ENCODE measurements at places on chromosomes 2 and 18.

DNA sequence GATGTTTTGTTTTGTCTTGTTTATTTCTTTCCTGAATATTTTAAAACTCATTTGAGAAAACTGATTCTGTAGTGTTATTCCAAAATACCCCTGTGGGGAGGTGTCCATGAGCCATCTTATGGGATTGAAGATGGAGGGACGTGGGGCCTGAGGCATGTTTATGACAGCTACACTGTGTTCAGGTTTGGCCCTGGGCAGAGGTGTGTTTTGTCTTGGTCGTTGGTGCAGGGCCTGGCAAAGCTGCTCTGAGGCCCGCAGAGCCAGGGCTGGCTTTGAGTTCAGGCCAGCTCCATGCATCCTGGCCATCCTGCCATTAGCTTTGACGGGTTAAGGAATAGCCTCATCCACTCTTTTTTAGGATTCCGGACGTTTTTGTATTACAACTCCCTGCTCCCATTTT, 68.9 kb downstream of the TMEM18 start:
- DNase-seq: no peak

- no peak for DNase-seq
Observed at GRCh38 chr2:171404261-171404660, 29.5 kb downstream of the METTL8 start.

GRCh38 chr2:51084750-51085149, 52.8 kb upstream of the NRXN1 start:
- no peak for DNase-seq

- no peak for DNase-seq
Observed at GRCh38 chr18:23502516-23503037, 734 bp upstream of the RMC1 start.

GRCh38 chr2:67251741-67252140, 145.4 kb upstream of the ETAA1 start:
- no peak for DNase-seq

DNA sequence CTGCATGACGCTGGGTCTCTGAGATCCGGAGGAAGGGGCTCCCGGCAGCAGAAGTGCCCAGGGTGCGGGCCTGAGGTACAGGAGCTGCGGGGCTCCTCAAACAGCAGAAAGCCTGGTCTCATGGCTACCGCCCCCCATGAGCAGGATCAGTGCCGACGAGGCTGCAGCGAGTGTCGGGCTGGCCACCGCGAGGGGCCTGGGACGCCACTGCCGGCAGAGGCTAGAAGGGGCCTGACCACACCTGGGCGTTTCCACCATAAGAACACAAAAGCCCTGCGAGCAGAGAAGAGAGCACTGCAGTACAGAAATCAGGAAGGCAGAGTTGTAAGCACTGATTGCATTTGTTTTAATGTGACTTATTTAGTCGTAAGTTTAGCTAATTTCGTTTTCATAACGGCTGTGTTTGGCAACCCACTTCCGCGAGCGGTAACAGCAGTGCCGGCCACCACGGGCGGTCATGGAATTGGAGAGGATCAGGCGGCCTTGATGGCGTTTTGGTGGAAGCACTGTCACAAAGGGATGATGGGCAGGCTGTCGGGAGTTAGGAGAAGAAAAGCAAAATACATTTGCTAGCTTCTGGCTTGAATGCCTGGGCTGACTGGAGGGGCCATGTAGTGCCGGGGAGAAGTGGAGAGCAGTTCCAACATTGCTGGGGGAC, 117.4 kb downstream of the HDAC4 start:
- DNase-seq: no peak

- no peak for DNase-seq
Observed at GRCh38 chr2:233476651-233477547, 89.7 kb downstream of the USP40 start.

- DNase-seq: no peak
Observed at GRCh38 chr2:63058144-63058920, 7.7 kb downstream of the OTX1 start.

- no peak for DNase-seq
Observed at GRCh38 chr2:108413711-108414095, 35.3 kb upstream of the GCC2 start.

- no peak for DNase-seq
Observed at GRCh38 chr18:10985689-10986088, 163.7 kb downstream of the PIEZO2 start.

DNA sequence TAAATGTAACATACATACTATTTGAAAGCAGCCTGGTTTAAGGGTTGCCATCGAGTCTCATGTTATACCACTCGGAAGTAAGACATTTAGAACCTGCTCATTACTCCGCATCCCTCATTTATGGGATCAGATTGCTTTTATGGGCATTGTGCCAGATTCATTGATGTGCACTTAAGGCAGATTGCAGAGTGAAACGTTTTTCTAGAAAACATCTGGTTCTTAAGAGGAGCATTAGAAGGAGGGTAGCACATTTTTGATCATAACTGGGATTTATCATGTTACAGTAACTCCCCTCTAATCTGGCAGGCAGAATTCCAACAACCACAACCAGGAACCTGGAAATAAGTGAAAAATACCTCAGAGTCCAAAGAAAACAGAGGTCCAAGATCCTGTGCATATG, 74.2 kb upstream of the GALNT3 start:
- DNase-seq: no peak

GRCh38 chr2:46298272-46298521, 990 bp downstream of the EPAS1 start:
- DNase-seq: no peak

DNA sequence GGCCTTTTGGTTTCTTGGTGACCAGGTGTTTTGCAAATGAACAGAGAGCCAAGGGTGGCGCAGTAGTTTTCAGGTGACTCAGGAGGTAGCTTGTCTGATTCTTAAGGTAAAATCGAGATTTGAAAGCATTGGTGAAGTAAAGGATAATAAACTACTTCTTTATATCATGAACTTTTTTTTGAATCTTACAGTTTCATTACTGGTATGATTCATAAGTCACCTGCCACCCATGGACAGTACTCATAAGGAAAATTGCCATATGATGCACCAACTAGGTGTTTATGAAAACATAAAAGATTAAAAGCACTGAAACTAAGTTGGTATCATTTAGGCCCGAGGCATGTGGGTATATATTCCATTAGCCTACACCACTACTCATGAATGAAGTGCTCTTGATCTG, 84.1 kb upstream of the MGAT5 start:
- DNase-seq: no peak

DNA sequence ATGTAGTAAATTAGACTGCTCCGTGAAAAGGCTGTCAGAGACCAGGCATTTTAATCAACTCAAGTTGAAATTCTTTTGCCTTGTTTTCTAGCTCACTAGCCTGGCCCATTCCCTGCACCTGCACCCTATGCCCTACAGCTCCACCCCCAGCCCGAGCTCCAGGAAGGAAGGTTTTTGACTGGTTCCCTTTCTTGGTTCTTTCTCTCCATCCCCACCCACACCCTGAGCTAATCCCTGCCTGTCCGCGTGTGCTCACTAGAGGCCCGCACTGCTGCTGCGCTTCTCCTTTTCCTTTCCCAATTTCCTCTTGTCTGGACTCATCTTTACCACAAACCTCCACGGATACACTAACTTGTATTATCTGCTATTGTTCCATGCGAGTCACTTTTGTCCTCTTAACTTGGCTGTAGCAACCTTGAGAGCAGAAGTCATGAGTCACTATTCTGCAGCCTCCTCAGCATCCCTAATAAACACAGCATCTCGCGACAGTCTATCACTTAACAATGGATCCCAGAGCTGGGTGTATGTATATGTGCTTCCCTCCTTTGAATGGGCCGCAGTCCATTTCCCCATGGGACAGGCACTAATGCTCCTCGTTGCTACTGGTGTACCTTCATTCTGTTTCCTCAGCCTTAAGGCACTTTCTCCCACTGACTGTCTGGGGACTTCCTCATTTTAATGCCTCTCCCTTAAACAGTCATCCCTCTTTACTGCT, 36.5 kb downstream of the COLEC12 start:
- DNase-seq: no peak

DNA sequence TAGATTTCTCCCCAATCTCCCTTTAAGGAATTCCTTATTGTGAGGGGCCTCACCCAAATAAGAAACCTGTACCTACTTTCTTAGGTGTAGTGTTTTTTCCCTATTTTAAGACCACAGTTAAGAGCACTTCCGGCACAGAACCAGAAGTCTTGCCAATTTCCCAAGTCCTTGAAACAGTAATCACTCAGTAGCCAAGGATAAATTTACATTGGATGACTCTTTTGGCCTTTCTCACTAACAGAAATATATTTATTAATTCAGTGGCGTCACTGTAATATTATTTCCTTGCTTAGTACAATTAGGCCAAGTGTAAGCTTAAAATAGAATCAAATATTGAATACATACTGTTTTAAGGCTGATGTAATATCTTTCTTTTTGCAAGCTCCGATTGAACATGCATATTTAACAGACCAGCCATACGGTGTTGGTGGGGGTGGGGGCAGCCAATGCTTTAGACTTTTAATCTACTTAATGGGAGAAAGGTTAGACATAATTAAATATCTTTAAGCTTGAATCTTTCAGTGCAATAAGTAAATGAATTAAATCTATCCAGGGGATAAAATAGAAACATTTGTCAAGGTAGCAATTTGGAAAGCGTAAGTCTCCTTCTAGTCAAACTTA, 50.8 kb upstream of the ITGA6 start:
- no peak for DNase-seq

GRCh38 chr2:127373362-127374083, 14.3 kb downstream of the MAP3K2 start:
- no peak for DNase-seq

DNA sequence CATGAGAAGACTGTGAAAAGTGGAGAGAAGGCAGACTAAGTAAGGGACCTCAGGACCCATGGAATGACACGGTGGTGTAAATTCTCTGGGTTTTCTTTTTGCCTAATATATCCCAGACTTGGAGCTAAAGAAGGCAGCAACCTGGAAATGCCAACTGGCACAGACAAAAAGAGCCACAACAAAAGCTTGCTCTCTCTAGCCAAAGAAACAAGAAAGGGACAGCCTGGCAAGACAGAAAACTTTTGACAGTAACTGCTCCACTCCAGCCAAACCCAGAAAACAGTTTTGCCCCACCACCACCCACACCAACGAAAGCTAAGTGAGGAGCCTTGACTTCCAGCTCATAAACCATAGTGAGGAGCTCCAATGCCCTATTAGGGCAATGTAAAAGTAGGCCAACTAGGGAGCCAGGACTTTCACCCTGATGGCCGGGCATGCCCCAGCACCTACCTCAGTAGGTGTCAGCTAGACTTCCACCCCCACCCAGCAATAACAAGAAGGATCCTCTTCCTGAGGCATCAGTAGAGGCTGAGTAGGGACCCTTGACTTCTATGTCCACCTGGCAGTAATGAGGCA, 35.5 kb downstream of the PELI1 start:
- DNase-seq: no peak

DNA sequence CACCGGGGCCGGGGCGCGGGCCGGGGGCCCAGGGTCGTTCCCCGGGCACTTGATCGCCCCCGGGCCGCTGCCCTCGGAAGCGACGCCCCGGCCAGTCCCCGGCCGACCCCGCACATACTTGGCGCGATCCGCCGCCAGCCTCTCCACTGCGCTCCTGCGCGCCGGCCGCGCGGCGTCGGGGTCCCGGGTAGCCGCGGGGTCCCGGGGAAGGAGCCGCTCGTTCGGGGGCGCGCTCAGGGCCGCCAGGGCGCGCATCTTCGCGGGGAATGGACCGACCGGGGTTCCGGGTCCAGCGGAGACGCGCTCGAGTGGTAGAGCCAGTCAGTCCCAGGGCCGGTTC, 204 bp downstream of the FAM110C start:
- no peak for DNase-seq

DNA sequence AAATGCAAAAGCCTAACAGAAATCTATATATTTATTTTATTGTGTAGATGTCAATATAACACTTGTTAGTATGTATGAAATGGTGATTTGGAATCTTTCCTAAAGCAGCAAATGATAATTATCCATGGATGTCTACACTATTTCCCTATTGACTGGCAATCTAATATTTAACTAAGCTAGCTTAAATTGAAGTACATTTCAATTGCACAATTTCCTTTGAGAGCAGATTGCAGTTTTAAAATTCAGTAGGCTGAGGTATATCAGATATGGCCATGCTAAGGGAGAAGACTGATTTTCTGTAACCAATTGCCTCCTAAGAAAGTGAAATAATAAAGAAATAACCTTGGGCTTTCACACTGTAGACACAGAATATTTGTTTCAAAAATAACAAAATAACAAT, 90.1 kb upstream of the KCNJ3 start:
- no peak for DNase-seq

DNA sequence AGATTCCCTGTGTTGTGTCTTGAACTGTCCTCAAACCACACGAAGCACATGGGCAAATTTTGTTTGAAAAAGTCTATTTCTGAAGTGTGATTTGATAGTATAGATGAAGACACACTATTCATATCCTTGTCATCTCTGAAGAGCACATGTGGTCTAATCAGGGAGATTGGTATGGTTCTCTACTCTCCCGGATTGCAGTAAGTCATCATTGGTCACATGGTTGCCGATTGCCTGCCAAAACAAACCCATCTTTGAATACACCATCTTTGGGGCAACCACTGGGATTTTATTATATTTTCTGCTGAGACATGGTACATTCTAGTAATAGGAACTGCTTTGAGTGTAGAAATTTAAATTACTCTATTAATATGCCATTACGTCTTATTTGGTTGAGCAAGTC, 186.9 kb downstream of the MYO1B start:
- DNase-seq: no peak

DNA sequence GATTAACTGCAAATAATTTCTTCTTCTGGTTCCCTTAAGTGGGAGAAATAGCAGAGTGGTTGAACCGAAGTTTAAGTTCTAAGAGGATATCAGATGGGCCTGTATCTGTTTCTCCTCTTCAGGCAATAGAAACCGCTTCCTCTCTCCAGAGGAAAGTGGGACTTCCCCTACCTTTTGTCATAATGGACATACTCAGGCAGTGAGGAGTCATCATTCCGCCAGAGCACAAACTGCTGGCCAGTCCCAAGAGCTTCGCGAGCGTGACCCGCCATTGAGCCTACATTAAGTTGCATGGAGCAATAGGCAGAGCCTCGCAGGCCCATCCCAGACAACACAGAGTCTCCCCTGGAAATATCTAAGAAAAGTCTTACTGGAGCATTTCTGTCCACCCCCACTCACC, 158.9 kb downstream of the LDLRAD4 start:
- DNase-seq: no peak

GRCh38 chr2:59726228-59727120, 827.0 kb downstream of the BCL11A start:
- DNase-seq: no peak

GRCh38 chr2:10343191-10343590, 40.5 kb downstream of the HPCAL1 start:
- DNase-seq: no peak

GRCh38 chr2:163741435-163741834, 5.6 kb upstream of the FIGN start:
- DNase-seq: no peak

DNA sequence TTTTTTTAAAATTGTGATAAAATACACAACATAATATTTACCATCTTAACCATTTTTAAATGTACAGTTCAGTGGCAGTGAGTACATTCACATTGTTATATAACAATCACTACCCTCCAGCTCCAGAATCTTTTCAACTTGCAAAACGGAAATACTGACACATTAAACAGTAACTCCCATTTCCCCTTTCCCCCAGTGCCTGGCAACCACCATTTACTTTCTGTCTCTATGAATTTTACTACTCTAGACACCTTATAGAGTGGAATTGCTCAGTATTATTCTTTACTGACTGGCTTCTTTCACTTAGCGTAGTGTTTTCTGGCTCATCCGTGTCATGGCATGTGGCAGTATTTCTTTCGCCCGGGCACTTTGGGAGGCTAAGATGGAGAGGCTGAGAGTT, 32.6 kb downstream of the FASTKD2 start:
- no peak for DNase-seq

GRCh38 chr18:45626330-45627203, 11.3 kb downstream of the SLC14A2 start:
- DNase-seq: no peak

Measured in amygdala (tissue), 56 donors.